Caki2 (cell line): ENCODE measurements at places on chromosomes 6 and 20. TPM values are rescaled to one million over a fixed set of nuclear protein-coding genes. Genes with fewer than 3 reads are reported as not detected.

Gene DEFB124
- not detected in 2 replicates for total RNA-seq

Gene LGSN
- not detected in 2 replicates for total RNA-seq

Gene FAM209B
- total RNA-seq, result not detected in 2 replicates

Gene FAM184A
- total RNA-seq, result 0.10 TPM in 1 of 2 replicates, not detected in the other

Gene C6orf52
- 1.7 TPM in 1 of 2 replicates, not detected in the other for total RNA-seq

Gene TREM1
- total RNA-seq, result not detected in 2 replicates

Gene B3GAT2
- not detected in 2 replicates for total RNA-seq

Gene KIF25
- not detected in 2 replicates for total RNA-seq

Gene SLC22A3
- 2.4 and 2.5 TPM in 2 replicates for total RNA-seq

Gene HUS1B
- 0.17 and 2.1 TPM in 2 replicates for total RNA-seq
